ENCODE measurements at places on chromosomes 2 and 18.

- DNase-seq, result no peak
These were observed at the start of gene CYP26B1 for GRCh38 chr2:72147303-72147971. Gene CYP26B1, minus strand, starts transcription at chr2:72147862. Its CDS starts 28 bp downstream, at chr2:72147834.

GRCh38 chr18:26868968-26869586, 3.6 kb upstream of the AQP4 start:
- no peak for DNase-seq

GRCh38 chr2:162457490-162457889, 113.6 kb downstream of the GCA start:
- DNase-seq, result no peak

DNA sequence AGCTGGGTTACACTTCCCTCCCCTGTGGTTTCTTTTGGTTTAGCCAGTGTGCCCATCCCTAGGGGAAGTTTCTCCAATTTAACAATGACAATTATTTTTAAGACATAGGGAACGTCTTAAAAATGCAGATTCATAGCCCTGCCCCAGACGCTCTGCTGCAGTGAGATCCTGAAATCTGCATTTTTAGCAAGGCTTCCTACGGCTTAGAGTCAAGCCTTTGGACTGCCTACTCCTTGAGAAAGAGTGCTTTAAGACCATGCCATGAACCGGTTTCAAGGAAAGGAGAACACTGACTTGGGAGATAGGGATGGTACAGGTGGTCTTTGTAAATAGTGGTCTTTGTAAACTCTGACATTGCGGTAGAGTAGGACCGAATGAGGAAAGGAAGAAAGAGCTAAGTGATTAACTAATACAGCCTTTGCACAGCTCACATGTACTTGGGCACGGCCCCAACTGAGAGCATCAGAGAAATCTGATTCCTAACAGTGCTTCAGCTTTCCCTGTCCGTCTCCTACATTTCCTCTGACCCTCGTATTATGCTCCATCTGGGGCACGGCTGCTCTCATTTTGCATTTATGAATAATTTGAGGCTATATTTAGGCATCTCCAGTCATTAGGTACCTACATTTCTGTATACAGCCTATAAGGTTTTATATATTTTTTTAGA, 217.6 kb upstream of the TANK start:
- no peak for DNase-seq

- DNase-seq, result no peak
These were observed 33.7 kb downstream of the CTIF start for GRCh38 chr18:48572402-48573126.

DNA sequence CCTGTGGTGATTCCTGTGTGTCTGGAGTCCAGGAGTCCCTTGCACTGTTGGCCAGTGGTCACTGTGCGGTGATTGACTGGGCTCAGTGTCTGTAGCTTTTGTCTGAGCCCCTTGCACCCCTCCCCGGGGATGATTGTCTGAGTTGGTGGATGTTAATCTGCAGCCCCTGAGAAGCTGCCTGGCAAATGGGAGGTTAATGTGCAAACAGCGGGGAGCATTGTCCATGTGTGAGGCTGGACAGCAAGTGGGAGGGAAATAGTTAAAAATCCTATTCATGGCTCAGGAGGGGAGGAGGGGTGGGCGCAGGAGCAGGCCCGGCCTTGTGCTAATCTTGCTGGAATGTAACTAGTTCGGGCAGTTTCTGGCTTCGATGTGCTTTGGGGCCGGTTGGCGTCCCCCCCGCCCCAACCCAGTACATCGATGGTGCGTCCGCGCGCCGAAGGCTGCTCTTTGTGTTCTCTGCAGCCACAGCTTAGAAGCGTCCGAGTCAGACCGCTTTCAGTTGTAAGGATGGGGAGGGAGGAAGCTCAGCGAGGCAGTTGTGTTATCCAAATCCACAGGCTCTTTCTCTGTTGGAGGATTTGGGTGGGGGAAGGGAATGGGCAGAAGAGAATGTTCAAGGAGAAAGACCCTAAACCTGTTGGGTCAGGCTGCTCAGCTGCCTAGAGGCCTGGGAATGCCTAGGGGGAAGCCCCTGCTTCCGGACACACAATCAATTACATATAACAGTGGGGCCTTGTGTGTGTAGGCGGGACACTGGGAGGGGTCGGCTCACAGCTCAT, 71.8 kb downstream of the TGOLN2 start:
- no peak for DNase-seq

GRCh38 chr18:74563999-74564398, 29.7 kb downstream of the CNDP1 start:
- DNase-seq, result no peak

- no peak for DNase-seq
These were observed 47.6 kb downstream of the ODC1 start for GRCh38 chr2:10400568-10400977.

DNA sequence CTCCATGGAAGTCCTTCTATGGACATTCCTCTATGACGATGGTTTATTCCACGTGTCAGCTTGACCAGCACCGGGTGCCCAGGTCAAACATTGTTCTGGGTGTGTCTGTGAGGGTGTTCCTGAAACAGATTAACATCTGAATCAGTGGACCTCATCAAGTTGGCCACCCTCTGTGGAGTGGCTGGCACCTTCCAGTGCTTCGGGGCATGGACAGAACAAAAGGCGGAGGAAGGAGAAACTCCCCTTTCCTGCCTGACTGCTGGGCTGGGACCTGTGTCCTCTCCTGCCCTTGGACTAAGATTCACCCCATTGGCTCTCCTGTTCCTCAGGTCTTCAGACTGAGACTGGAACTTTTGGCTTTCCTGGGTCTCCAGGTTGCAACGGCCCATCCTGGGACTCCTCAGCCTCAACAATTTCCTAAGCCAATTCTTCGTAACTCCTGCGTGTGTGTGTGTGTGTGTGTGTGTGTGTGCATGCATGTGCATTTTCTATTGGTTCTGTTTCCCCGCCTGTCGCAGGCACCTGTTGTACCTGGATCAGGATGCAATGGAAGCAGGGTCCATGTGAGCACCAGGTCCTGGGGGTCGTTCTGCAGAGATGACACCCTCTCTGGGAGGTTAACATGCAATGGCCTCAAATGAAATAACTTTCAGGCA, 357.2 kb upstream of the SALL3 start:
- DNase-seq, result no peak

- no peak for DNase-seq
These were observed 2798.0 kb upstream of the TEKT4 start for GRCh38 chr2:92073036-92073814.

GRCh38 chr2:228197504-228197903, 16.0 kb upstream of the SPHKAP start:
- peak; percentile 14 for DNase-seq
